ENCODE measurements at places on chromosomes 12 and 14. TPM values are rescaled to one million over a fixed set of nuclear protein-coding genes. Genes with fewer than 3 reads are reported as not detected.

The GSC gene
- total RNA-seq: 0.50 TPM

GRCh38 chr14:99036611-99037293, 235.2 kb downstream of the BCL11B start:
- DNase-seq: peak; percentile 73

- no peak for DNase-seq
These were observed 75.5 kb downstream of the RAD52 start for GRCh38 chr12:873954-874353.

DNA sequence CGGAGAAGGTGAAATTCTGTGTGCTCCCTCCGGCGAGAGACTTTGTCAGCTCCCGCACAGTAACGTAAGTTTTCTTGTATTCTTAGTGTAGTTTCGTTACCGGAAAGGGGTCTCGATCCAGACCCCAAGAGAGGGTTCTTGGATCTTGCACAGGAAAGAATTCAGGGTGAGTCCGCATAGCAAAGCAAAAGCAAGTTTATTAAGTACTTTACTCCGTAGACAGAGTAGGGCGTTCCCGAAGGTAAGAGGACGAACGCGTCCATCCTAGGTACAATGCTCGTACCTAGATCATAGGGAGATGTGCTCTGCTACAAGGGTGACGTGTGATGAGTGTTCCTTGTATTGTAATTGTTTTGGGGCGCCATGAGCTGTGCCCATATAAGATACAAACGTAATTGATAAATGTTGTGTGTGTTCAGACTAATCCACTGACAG, 293 bp downstream of the IFI27L1 start:
- DNase-seq: no peak

DNA sequence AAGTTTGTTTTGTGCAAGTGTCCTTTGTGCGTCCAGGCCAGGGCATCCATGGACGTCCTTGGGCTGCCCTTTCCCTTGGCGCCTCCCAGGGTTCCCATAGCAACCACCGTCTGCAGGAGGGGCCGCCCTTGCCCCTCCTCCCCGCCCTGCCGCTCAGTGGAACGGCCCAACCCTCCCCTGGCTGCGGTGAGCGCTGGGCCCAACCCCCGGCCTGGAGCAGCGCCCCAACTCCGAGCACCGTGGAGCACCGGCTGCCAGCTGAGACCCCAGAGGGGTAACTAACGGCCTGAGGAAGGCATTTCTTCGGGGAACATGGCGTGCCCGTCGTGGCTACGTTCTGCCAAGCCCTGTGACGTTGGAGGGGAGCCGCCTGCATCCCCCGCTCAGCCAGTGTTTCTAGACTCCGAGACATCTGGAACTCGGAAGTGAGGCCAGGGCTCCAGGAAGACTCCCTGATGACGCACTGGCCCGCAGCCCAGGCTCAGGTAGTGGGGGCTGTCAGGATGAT, 5.3 kb upstream of the ACACB start:
- DNase-seq: peak; percentile 90

DNA sequence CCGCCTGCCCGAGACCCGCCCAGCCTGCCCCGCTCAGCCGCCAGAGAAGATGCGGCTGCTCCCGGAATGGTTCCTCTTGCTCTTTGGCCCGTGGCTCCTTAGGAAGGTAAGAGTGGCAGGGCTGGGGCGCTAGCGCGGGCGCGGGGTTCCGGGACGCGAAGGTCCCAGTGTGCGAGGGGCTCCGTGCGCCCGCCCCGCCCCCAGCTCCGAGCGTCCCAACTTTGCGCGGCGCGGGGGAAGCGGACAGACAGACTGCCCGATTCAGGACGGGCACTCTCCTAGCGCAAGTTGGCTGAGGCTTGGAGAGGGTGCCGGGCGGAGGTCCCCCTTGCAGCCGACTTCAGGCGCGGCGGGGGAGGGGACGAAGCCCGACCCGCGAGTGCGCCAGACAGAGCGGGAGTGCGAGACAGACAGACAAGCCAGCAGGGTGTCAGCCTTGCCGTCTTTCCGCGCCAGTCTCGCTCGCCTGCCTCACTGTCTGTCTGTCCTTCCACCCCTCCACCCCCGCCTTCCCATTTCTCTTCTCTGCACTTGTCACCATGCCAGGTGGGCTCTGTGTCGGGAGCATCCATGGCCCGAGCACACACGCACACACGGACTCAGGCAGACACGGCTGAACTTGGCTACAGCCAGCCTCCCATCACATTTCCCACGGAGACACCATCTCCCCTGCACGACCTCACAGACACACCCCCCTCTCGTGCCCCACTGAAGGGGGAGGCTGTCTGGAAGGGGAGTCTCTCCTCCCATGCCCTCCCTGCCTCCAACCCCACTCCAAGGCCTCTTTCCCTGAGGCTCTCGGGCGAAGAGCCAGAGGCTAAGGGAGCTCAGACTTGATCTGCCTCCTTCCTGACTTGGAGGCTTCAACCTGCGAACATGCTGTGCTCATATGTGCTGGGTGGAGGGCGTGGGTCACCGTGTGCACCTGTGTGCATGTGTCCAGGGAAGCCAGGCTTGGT, 606 bp downstream of the NXPH4 start:
- no peak for DNase-seq

The GLIPR1L1 gene
- not detected for total RNA-seq

- DNase-seq: no peak
These were observed 509 bp downstream of the PGF start for GRCh38 chr14:74954947-74955228.

The PDE3A gene
- total RNA-seq: 5.5 TPM

GRCh38 chr14:88241810-88242209, 81.3 kb downstream of the KCNK10 start:
- DNase-seq: no peak

DNA sequence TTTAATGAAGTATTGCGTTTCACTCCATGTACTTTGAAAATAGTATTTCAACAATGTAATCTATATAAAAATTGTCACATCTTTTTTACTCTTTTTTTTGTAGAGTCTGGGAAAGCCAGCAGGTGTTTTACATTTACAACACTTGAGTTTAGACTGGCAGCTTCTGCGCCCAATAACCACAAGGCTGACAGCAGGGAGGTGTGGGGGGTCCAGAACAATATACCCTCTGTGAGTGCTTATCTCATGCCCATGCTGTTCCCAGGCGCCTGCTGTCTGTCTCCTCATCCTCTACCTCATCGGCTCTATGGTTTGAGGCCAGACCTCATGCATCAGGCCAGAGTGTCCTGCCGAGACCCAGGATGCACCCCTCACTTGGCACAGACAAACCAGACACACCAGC, 24.9 kb downstream of the FBRSL1 start:
- DNase-seq: no peak

- DNase-seq: no peak
These were observed 920.9 kb downstream of the RPS29 start for GRCh38 chr14:48665077-48665784.

DNA sequence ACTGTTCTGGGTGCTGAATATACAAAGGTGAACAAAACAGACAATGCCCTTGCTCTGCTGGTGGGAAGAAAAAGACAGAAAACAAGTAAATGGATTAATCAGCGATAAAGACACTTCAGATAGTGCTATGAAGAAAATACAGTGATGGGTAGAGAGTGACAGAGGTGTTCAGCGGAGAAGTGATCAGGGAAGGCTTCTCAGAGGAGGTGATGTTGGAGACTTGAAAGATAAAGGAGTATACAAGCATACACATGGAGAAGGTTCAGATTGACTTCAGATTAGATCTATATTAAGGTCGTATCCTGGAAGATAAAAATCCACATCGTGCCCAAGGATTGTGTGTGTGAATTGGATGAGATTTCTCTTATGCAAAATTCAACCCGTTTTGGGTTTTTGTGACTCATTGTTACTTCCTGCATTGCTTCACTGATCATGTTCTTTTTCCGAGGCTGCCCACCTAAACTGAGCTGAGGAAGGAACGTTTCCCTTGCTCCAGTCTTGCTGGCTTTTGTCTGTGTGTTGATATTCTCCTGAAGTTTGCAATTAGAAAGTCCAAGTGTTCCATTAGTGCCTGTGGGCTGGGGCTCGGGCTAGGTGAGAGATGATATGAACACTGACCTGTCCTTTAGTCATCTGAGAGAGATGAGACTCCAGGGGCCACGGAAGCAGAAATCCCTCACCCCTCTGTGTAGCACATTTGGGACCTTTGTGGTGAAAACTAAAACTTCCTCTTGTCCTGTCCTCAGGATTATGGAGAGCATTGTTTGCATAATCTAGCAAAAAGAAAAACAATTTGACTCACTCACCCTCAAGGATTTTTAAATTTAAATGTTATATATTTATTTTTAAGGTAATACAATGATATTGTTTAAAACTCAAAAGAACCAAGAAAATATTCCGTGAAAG, 27.6 kb downstream of the PLXNC1 start:
- DNase-seq: no peak

DNA sequence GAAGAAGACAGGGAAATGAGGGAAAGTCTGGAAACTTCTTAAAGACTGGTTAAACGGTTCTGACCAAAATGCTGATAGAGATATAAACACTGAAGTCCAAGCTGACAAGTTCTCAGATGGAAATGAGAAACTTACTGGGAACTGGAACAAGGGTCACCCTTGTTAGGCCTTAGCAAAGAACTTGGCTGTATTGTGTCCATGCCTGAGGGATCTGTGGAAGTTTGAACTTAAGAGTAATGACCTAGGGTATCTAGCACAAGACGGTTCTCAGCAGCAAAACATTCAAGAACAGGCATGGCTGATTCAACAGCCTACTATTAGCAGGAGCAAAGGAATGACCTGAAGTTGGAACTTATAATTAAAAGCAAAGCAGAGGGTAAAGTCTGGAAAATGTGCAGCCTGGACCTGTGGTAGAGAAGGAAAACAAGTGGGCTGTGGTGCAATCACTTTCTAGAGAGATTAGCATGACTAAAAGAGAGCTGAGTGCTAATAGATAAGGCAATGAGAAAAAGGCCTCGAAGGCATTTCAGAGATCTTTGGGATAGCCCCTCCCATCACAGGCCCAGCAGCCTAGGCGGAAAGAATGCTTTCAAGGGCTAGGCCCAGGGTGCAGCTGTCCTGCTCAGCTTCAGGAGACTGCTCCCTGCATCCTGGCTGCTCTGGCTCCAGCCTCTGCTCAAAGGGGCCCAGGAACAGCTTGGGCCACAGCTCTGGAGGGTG, 60.3 kb downstream of the ATP2B1 start:
- no peak for DNase-seq

The GPATCH2L gene
- 50.5 TPM for total RNA-seq

GRCh38 chr14:60510951-60511599, 2.1 kb downstream of the SIX6 start:
- no peak for DNase-seq

GRCh38 chr14:69852531-69853321, 26.5 kb upstream of the SMOC1 start:
- DNase-seq: no peak

DNA sequence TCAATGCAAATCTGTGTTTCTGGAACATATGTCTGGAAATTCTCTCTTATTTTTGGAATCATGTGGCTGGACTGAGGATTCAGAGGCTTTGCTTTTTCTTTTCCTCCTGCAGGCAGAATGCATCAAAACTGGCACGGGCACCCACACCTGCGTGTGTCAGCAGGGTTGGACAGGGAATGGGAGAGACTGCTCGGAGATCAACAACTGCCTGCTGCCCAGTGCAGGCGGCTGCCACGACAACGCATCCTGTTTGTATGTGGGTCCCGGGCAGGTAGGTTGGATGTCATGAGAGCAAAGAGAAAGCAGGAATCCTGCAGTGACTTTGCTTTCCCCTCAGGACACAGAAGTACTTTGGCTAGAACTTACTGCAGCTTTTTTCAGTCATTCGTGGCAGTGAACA, 90.3 kb downstream of the STAB2 start:
- DNase-seq: no peak

The CACNA1C gene
- total RNA-seq: 8.4 TPM

GRCh38 chr12:67364228-67364627, 95.1 kb downstream of the CAND1 start:
- DNase-seq: no peak

The KRT5 gene
- 0.65 TPM for total RNA-seq

The KRT78 gene
- not detected for total RNA-seq

The CSRNP2 gene
- total RNA-seq: 21.2 TPM

The APOF gene
- total RNA-seq: not detected

- DNase-seq: no peak
These were observed 15.1 kb downstream of the CD9 start for GRCh38 chr12:6215120-6215807.

DNA sequence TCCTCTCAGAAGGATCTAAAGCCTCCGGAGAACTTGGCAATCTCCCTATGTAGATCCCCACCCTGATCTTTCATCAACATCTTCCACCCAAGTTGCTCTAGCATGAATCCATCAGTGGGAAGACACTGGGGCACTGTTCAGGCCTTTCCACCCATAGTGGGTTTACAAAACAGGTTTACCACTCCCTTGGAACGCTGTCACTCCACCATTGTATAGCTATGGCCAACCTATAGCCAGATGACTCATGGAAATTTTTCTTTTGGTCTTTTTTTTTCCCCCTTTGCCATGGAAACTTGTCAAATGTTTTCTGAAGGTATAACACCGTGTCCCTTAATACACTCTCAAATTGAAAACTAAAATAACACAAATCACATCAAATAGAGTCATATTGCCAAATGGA, 10.8 kb upstream of the HSPB8 start:
- no peak for DNase-seq

- no peak for DNase-seq
These were observed 9.9 kb downstream of the GPHB5 start for GRCh38 chr14:63308723-63309317.

- DNase-seq: no peak
These were observed 530 bp upstream of the FOXN4 start for GRCh38 chr12:109309381-109310246.

The FLRT2 gene
- 14.3 TPM for total RNA-seq

GRCh38 chr12:57885207-57885606, 38.7 kb upstream of the CTDSP2 start:
- DNase-seq: no peak

Data from lower lobe of right lung (tissue), 2 donors.